Central memory CD4-positive, alpha-beta T cell (primary cell): ENCODE measurements at places on chromosomes 5 and 9.

DNA sequence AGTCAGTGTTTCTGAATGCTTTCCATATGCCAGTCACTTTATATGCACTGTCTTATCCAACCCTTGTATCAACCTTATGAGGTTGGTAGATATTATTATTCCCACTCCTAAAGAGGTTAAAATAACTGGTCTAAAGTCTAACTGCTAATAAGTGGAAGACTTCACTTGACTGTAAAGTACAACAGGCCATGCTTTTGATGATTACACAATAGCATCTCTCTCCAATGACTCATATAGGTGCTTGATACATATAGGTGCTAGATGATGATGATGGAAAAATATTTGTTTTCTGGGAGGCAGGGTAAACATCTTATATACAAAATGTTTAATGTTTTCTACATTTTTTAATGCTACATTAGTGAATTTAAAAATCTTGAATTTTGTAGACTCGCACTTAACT is 75.9 kb upstream of the NR3C1 start:
- DNase-seq, result no peak

DNA sequence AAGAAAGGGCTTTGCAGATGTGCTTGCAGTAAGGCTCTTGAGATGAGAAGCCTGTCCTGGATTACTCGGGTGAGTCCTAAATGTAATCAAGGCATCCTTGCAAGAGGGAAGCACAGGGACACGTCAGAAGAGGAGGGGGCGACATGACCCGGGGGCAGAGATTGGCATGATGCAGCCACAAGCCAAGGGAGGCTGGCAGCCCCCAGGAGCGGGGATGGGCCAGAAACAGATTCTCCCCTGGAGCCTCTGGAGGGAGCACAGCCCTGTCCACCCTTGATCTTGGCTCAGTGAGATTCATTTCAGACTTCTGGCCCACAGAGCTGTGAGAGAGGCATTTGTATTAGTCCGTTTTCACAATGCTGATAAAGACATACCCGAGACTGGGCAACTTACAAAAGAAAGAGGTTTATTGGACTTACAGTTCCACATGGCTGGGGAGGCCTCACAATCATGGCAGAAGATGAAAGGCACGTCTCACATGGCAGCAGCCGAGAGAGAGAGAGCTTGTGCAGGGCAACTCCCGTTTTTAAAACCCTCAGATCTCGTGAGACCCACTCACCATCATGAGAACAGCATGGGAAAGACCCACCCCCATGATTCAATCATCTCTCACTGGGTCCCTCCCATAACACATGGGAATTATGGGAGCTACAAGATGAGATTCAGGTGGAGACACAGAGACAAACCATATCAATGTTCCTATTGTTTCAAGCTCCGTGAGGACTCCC is 76.1 kb downstream of the ADAMTS2 start:
- DNase-seq, result no peak

DNA sequence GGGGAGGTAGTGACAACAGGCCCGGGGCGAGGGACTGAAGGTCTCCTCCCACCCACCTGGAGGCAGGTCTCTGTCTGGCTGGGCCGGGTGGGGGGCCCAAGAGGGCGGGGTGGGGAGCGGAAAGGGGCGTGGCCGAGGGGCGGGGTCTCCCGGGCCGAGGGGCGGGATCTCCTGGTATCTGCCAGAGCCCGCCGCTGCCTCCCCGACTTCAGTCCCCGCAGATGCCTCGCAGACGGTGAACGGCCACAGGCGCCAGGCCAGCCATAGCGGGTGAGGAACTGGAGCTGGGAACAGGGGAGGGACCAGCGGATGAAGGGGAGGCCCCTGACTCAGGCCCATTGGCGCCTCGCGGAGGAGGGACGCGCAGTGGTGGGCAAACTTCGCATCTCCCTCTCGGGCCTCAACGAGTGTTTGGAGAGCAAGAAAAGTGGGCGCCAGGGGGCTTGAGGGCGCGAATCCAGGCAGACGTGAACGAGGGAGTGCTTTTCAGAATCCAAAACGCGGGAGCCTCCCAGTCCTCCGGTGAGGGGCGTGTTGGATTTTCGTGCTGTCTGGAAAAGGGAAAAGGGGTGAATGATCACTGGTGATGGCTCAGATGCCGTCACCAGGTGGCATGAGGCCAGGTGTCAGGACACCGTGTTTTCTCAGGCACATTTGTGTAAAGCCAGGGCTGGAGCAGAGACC is at the start of gene ADGRD2:
ADGRD2 (plus strand) TSS at position 211 of the 684 bp plus-strand sequence. CDS start 1,216 bp downstream, outside the sequence.
- DNase-seq, result no peak

DNA sequence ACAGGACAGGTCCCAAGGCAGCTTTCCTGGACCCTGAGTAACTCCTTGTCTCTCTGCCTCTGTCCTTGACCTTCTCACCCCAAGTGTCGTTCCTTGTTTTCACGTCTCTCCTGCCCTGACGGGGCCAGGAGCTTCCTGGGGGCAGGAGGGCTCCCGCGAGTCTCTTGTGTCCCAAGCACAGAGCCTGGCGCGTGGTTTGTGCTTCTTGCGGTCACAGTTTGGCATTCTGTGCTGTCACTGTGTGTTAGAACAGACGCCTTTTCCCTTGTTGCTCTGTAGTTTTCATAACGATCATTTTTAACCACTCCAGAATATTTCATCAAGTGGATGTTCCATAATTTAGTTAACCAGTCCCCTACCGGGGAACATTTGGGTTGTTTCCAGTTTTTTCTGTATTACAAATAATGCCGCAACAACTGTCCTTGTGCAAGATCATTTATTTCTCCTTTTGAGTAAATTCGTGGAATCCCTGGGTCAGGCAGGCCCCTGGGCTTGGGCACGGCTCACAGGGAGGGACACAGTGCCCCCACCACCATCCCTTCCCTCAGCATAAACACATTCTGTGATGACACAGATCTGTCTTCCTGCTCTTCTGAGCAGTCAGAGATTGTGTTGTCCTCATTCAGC is 71.9 kb downstream of the TSPAN17 start:
- no peak for DNase-seq

DNA sequence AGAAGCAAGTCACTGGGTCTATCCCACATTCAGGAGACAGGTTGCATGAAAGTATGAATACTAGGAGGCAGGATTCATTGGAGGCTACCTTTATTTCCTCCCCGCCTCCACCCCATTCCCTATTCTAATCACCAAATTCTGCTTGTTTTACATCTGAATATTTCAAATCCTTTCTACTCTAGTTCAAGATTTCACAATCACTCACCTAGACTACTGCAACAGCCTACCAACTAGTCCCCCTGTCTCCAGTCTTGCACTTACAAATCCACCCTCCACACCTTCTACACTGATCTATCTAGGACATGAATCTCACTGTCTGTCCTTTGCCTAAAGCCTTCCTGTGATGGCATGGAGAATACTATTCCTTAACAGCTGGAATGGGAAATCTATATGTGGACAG is 6.4 kb upstream of the KIF27 start:
- no peak for DNase-seq

DNA sequence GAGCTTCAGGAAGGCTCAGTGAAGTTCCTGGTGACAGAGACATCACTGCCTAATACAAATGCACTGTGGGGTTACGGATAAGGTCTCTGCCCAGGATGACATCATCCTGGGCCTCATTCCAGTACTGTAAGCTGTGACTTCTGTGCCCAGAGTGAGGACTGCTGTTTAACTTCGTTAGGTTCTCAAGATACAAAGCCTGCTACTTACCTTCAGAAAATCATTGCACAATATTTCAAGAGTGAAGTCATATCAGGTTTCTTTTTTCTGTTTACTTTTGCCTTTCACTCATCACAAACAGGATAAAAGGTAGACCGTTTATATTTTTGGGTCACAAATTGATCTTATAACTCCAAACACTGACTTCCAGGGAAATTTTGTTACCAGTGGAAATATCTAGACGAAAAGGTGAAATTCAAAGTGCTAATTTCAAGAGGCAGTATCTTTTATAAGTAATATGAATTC is 241.2 kb downstream of the PIK3R1 start:
- DNase-seq, result no peak

DNA sequence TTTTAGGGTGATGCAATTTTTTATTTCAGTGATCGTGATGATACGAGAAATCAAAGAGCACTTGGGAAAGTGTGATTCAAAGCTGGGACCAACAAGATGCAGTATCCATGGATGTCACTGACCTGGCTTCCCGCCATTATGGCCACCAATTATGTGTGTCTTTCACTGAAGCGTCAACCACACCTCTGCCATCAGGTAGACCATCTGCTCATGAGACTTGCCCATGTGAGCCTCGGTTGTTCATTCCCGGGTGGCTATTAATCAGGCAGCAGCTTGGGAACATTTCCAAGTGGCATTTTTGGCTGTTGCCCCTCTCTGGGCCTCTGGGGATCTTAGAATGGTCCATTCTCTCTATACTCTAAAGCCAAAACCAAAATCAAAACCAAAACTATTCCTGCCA is 436.0 kb upstream of the ADAMTSL1 start:
- DNase-seq, result no peak

GRCh38 chr9:79387101-79387835 is 184.5 kb upstream of the TLE4 start:
- no peak for DNase-seq

GRCh38 chr9:22098643-22099332 is 89.7 kb upstream of the CDKN2B start:
- DNase-seq, result no peak

GRCh38 chr5:56099346-56099745 is 104.6 kb upstream of the IL6ST start:
- DNase-seq, result no peak

DNA sequence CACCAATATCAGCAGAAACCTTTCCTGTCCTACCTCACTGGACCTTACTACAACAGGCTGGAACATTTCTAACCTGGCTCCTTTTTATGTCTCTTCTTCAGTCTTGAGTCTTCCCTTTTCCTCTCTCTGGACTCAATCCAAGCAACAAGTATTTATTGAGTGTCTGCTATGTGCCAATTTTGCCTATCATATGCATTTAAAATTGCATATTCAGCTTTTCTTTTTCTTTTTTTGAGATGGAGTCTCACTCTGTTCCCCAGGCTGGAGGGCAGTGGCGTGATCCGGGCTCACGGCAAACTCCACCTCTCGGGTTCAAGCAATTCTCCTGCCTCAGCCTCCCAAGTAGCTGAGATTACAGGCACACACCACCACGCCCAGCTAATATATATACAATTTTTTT is 65.8 kb downstream of the MEIKIN start:
- DNase-seq, result no peak

DNA sequence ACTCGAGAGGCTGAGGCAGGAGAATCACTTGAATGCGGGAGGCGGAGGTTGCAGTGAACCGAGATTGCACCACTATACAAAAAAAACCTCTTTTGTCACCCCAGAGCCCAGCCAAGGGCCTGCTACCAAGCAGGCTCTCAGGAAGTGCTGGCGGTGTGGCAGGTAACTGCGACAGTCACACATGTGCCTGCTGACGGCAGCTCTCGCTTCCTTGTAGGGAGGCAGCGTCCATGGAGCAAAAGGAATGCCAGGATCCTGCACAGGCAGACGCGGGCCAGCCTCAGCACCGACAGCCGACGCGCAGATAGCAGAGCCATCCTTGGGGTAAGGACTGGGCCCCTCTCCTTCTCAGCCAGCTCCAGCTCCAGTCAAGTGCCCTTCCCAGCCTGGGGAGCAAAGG is 3.9 kb downstream of the LRRC8A start:
- DNase-seq, result no peak

DNA sequence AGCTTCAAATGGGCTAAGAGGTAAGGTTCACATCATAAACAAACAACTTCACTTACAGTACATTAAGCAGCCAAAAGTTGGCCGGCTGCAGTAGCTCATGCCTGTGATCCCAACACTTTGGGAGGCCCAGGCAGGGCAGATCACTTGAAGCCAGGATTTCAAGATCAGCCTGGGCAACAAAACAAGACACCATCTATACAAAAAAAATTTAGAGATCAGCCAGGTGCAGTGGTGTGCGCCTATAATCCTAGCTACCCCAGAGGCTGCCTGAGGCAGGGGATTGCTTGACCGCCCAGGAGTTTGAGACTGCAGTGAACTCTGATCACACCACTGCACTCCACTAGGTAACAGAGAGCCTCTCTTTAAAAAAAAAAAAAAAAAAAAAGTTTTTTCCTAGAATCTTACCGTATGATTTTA is 16.9 kb downstream of the UBTD2 start:
- no peak for DNase-seq
